Activated CD4-positive, alpha-beta T cell treated with anti-CD3 and anti-CD28 coated beads for 4 hours (primary cell): ENCODE measurements at places on chromosomes 6 and 20.

DNA sequence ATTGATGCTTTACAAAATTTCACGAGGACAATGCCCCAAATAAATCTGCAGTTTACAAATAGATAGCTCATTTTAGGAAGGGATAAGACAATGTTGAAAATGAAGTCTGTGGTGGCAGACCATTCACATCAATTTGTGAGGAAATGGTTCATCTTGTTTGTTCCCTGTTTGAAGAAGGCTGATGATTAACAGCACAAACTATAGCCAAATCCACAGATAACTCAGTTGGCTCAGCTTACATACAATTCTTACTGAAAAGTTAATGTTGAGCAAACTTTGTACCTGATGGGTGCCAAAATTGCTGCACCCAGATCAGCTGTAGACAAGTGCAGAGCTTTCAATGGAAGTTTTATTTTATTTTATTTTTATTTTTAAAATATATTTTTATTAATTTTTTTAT is 763.9 kb downstream of the DOK5 start:
- DNase-seq = no peak

GRCh38 chr6:21739241-21739640 is 145.7 kb downstream of the SOX4 start:
- DNase-seq = no peak

GRCh38 chr20:63917811-63918210 is 22.9 kb downstream of the DNAJC5 start:
- DNase-seq = no peak

DNA sequence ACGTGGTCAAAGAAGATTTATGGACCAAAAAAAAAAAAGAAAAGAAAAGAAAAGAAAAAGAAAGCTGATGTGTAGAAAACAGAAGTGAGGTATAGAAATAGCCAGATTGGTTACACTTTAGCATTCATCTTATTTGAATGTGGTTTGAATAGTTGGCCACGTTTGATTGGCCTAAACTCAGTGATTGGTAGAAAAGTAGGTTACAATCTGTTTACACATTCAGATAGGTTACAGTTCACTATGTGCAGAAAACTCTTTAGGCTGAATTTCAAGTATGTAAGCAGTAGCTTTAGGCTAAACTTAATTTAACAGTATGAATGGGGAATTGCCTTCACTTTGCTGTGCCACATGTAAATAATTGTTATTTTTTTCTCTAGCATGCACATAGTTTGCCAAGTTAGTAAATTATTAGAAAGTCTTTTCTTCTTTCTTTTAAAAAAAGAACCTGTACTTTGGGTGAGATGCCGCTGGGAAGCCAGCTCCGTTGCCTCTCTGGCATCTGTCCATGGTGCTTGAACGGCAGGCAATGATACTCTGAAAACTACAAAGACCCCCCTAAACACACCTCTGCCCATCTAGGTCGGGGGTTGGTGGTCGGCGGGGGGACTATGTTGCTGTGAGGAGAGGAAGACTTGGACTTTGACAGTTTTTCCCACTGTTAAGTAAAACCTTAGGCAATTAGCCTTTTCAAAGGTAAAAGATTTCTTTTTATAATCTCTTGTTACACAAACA is 173.0 kb downstream of the AIG1 start:
- no peak for DNase-seq

- DNase-seq = no peak
Measured at GRCh38 chr20:50052550-50053361, 60.2 kb downstream of the UBE2V1 start.
